CD4-positive, CD25-positive, alpha-beta regulatory T cell (primary cell): ENCODE measurements at places on chromosomes 2 and 18. TPM values are rescaled to one million over a fixed set of nuclear protein-coding genes. Genes with fewer than 3 reads are reported as not detected.

The DPYSL5 gene
- total RNA-seq: not detected

The WDR43 gene
- total RNA-seq: 70.1 TPM

The SPHKAP gene
- not detected for total RNA-seq

The UGT1A3 gene
- not detected for total RNA-seq

The PDCD1 gene
- 12.3 TPM for total RNA-seq

The DSG2 gene
- 0.10 TPM for total RNA-seq

The SPP2 gene
- total RNA-seq: not detected

The ASXL2 gene
- 48.6 TPM for total RNA-seq

The SLC11A1 gene
- 0.54 TPM for total RNA-seq

The TNFRSF11A gene
- 2.2 TPM for total RNA-seq

The RABL2A gene
- 22.5 TPM for total RNA-seq

The EGR4 gene
- 0.69 TPM for total RNA-seq
